ENCODE measurements at places on chromosomes 16 and 17. TPM values are rescaled to one million over a fixed set of nuclear protein-coding genes. Genes with fewer than 3 reads are reported as not detected.
A peak's percentile ranks its signal among the peaks of the same experiment; 100 is the strongest.

Gene CCL16
- total RNA-seq: not detected

DNA sequence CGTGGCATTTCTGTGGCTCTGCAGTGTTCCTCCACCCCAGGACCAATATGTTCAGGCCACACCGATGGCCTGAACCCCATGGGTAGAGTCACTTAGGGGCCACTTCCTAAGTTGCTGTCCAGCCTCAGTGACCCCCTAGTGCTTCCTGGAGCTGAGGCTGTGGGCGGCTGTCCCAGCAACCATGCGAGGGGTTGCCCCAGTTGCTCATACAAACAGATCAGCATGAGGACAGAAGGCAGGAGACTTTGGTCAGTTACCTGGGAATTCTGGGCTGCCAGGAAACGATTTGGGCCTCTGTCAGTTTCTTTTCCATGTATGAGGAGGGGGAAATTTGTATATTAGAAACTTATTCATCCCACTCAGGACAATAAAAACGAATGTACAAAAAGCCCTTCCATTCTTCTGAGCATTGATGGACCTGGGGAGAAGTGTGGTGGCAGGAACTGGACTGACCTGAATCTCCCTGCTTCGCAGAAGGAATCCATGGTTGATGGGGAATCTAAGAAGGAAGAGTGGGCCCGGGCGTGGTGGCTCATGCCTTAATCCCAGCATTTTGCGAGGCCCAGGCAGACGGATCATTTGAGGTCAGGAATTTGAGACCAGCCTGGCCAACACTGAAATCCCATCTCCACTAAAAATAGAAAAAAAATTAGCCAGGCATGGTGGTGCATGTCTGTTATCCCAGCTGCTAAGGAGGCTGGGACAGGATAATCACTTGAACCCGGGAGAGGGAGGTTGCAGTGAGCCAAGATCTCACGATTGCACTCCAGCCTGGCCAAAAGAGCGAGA is 4.9 kb upstream of the IL32 start:
- no peak for DNase-seq

- DNase-seq: no peak
These were observed 10.3 kb upstream of the ABCC3 start for GRCh38 chr17:50624321-50624934.

Gene KRT9
- not detected for total RNA-seq

DNA sequence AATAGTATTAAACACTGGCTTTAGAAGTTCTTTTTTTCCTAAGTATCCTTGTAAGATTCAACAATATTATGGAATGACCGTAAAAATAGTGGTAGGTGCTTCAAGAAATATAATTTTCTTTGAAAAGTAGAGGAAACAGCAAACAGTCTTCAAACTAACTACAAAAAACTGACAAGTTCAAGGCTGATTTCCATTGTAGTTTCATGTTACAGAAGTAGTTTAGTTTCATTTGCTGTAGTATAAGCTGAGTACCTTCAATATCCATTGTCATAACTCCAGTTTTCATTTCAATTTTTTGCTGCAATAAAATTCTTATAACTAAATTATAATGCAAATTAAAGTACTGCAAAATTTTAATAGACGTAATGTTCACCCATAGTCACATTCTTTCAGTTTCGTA is 19.3 kb downstream of the PHKB start:
- DNase-seq: no peak

GRCh38 chr17:78258323-78259191 is 27.1 kb downstream of the TMEM235 start:
- DNase-seq: peak; percentile 84

Gene HSD17B2
- total RNA-seq: 1.00 TPM

DNA sequence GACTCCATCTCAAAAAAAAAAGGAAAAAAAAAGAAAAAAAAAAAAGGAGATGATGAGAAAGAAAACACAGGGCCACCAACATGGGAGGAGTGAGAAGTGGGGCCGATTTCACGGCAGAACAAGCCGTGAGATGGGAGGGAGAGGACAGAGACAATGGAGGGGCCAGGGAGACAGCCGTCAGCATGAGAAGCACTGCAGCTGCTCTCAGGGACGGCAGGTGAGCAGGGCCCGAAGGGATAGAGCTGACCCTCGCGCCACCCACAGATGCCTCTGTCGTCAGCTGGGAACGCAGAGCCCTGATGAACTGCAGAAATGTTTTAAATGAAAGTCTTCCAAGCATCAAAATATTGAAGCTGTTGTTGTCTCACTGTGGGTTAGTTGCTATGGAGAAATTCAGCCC is 20.3 kb downstream of the PITPNM3 start:
- no peak for DNase-seq

Gene OR1D2
- total RNA-seq: not detected

GRCh38 chr17:42072323-42073187 is 22.2 kb upstream of the C17orf113 start:
- DNase-seq: peak; percentile 89

DNA sequence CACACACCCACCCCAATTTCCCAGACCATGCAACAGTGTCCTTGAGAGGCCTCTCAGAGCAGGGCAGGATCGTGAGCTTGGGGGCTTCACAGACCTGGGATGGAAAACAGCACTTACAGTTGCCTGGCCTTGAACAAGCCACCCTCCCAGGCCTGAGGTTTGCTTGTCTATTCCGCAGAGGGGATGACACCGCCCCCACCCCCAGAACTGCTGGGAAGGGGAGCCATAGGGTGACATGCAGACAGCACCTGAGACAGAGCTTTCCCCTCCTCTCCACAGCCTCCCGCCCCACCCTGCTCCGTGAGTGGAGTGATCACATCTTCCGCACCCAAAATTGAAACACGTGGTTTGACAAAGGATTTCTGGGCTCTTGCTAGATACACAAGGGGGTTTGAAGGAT is 131.5 kb upstream of the TNRC6C start:
- no peak for DNase-seq

Gene QRICH2
- total RNA-seq: 3.8 TPM

Gene MYL11
- total RNA-seq: not detected

DNA sequence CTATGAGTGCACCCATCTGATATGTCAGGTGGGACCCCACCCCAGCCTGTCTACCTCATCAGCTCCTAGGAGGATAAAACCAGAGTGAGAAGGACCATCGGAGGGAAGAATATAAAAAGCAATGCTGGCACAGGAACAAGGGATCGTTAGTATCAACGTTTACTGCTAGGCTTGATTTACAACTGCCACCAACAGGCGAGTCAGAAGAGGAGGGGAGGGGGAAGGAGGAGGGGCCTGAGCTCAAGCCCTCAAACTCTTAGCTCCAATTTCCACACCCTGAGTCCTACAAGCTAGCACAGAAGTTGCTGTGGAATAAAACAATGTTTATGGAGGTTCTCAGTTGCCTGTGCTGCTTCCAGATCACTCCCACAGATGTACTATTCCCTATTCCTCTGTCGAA is 234.5 kb downstream of the C16orf78 start:
- DNase-seq: no peak

DNA sequence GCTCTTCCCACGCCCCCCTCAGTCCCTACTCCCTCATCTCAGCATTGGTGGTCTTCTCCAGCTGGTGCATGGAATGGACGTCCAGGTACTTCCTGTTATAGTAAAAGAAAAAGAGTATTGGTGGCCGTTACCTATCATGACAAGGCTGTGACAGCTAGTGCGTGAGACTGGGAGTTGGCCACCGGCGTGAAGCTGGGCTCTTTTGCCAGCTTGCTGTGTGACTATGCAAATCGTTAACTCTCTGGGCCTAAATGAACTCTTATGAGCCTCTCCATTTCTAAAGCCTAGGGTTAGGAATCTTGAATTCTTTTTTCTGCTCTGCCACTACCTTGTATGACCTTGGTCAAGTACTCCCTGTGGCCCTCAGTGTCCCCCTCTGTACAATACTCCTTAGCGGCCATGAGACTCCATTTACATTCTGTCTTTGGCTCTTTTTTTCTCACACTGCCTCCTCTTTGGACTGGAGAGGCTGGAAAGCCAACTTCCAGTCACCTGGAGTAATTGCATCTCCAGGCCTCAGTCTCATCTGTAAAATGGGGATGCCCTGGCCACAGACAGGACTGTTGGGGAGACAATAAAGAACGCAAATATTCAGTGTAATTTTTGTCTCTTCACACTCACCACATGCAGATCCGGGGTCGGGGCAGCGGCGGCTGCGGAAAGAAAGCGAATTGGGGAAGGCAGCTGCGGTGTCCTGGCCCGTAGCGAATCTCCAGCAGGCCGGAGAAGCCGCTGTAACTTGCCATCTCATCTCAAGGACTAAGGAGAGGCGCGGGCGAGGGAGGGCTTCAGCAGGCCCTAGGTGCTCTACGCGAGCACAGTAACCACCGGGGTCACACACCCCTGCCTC is 1.1 kb downstream of the CFAP119 start:
- DNase-seq: no peak

- DNase-seq: no peak
These were observed 28.9 kb upstream of the RBFOX1 start for GRCh38 chr16:7303660-7304200.

Gene MYO19
- total RNA-seq: 167 TPM

GRCh38 chr17:33583518-33584417 is 290.7 kb upstream of the ASIC2 start:
- DNase-seq: no peak

GRCh38 chr16:57577691-57578224 is 35.3 kb downstream of the ADGRG5 start:
- DNase-seq: peak; percentile 48

Gene CCL7
- 0.34 TPM for total RNA-seq

- no peak for DNase-seq
These were observed 326.9 kb downstream of the SLC39A11 start for GRCh38 chr17:72765368-72766153.

DNA sequence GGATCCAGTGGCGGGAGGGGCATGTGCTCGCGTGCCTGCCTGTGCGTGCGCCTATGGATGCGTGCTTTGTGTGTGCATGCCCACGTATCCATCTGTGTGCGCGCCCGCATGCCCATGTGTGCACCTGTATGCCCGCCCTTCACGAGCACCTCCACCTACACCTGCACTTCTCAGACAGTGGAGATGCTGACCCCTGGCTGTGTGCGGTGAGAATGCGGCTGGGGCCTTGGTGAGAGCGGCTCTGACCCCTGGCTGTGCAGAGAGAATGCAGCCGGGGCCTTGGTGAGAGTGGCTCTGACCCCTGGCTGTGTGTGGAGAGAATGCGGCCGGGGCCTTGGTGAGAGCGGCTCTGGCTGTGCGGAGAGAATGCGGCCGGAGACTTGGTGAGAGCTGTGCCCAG is 33.9 kb downstream of the AXIN1 start:
- DNase-seq: no peak

DNA sequence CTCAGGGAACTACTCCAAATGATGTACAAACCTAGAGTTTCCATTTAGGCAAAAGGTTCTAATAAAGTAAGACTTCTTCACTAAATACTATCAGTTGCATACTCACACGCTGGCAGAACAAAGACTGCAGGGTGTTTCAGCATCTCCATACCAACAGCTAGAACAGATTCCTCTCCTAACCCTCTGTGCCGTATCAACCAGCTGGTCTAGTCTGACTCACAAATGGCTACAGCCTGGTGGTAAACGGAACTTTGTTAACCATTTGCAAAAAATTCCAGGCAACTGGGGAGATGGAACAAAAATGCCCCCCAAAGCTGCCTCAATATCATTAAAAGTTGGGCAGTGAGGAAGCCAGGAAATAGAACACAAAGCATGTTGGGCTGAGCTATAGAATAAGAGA is 217.1 kb downstream of the GRIN2A start:
- no peak for DNase-seq

- no peak for DNase-seq
These were observed 47.0 kb downstream of the CCDC182 start for GRCh38 chr17:57697891-57698711.

DNA sequence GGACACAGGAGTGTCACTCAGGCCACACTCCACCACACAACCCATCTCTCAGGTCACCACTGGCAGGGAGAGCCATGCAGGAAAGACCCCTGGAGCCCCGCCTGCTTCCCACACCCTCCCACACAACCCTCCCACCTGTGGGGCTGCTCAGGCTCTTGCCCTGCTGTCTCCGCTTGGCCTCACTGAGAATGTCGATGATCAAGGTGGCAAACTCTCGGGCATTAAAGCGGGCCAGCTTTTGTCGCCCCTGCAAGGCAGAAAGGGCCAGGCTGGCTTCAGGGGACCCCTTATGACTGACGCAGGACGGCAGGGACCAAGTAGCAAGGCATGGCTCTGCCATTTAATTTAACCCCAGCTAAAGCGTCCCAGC is 8.5 kb downstream of the TP53I13 start:
- no peak for DNase-seq

DNA sequence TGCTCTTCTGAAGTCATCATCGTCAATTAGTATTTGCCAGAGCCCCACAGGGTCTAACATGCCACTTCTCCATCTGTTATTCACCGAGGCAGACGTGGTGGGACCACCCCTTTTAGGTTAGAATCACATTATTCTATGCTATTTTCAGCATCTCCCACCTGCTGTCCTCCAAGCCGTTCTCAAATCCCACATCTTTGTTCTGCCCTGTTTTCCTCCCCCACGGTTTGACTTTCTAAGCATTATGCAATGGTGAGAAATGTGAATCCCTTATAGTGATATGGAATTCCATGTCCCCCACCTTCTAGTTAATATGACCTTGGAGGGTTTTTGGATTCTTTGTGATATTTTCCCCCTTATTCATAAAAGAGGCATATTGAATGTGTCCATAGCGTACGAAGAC is 634.1 kb upstream of the RBFOX1 start:
- no peak for DNase-seq

- no peak for DNase-seq
These were observed 39.6 kb upstream of the RCVRN start for GRCh38 chr17:9944704-9945103.

Gene CFAP97D1
- total RNA-seq: not detected

DNA sequence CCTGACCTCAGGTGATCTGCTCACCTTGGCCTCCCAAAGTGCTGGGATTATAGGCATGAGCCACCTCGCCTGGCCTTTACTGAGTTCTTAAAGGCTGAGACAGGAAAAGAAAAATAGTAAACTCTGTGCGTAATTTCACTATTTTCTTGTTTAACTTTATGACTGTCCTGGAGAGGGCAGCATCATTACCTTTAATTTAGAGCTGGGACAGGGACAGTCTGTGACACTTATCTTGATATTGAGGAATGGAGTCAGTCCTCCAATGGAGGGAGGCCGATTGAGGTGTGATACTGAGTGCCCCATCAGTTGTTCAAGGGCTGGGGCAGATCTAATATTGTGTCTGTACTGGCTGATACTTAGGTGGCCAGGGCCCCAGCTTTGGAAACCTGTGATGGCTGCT is 21.5 kb upstream of the SPN start:
- DNase-seq: no peak

- peak; percentile 85 for DNase-seq
These were observed 10.8 kb upstream of the LGALS3BP start for GRCh38 chr17:78990349-78991016.

GRCh38 chr16:81636298-81636993 is 142.6 kb upstream of the PLCG2 start:
- no peak for DNase-seq

- DNase-seq: peak; percentile 92
These were observed 219.3 kb upstream of the GSE1 start for GRCh38 chr16:85393674-85394451.

Data from upper lobe of left lung (tissue), 6 donors.